ENCODE measurements at places on chromosomes 11 and 22. TPM values are rescaled to one million over a fixed set of nuclear protein-coding genes. Genes with fewer than 3 reads are reported as not detected.

DNA sequence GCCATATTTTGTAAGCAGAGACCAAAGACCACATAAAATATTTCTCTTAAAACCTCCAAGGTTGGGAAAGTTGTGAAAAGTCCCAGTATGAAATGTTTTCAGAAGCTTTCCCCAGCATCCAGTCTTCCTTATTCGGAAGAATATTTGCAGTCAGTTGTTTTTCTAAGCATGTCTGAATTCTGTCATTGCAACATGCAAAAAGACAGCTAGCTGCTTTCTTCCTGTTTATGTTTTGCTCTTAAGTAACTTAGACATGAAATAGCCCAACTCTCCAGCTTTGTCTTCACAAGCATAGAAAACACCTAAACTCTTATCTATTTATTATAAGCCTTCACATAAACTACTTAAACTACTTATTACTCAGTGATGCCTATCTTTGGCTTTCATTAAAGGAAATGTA, 57.9 kb upstream of the MMP13 start:
- DNase-seq = no peak

DNA sequence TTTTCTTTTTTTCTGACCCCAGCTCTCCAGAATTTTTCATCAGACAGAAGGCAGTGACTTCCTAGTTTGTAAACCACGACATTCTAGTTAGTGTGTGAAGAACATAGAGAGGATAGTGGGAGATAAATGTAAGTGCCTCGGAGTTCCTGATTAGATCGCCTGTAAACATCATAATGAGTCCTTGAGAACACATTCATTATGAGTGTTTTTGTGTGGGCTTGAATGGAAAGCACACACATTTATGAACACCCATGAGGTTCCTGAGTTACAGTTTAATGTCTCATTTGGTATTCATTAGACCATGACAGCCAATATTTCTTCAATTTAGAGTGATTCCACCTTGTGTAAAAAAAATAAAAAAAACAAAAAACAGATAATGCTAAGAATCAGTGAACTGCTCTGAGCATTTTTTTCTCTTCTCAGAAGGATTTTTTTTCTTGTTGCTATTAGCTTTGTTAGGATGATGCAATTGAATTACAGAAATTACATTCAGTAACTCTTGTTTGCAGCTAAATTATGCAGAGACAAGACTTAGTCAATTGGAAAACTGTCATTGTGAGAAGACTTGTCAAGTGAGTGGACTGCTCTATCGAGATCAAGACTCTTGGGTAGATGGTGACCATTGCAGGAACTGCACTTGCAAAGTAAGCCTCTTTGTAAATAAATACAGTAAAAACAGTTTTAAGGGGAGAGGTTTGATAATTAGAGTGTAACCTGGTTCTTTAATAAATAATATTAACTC, 257.6 kb downstream of the NELL1 start:
- no peak for DNase-seq

DNA sequence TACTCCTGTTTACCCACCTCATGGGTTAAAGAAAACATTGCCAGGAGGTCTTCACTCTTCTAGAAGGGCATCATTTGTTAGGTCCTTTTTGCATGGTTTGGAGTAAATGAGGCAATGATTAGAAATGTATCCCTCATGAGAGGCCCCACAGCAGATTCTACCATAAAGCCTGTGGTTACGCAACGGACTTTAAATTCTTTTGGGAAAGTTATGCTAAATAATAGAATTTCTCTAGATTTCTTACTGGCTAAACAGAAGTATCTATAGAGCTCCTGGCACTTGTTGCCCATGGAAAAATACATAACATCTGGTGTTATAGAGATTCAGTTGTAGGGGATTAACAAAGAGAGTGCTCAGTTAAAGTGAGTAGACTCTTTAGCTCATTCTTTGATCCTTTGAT, 15.1 kb upstream of the ATXN10 start:
- DNase-seq = peak; percentile 43

DNA sequence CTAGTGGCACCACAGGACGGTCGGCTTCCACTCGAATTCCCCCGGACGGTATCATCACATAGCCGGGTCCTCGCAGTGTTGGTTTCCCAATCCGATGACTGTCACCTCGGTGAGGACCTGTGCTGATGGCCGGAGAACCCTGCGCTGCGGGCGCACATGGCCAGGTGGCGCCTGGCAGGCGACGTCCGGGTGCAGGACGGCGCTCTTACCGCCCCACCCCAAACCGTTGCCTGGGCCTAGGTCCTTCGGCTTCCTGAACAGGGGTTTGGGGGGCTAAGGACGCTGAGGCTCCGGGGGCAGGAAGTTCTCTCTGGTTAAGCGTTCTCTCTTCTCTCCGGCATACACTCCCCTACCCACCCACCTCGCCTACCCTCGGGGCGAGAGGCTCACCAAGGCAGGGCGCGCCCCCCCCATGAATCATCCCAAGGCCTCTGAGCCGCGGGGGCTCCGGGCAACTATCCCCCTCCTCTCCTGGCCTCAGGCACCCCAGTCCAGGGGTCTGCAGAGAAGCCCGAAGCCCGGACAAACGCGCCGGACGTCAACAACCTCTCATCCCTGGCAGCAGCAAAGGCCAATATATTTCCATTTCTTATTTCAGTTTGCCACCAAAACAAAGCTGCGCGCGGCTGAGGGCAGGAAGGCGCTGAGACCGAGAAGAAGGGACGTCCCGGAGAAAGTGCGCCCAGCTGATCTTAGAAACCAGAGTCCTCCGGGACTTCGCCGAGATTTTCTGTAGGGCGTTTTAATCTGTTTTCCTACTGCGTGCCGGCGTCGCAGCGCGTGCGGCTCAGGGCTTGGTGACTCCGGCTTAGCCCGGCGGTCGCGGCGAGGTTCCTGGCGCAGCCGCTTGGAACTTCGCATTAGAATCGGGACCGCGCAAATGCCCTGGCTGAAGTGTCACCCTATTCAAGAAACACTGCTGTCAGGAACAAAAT, 5.6 kb downstream of the ALX4 start:
- DNase-seq = no peak

- DNase-seq = no peak
Observed at GRCh38 chr22:44661070-44661469, 40.9 kb upstream of the PRR5 start.

DNA sequence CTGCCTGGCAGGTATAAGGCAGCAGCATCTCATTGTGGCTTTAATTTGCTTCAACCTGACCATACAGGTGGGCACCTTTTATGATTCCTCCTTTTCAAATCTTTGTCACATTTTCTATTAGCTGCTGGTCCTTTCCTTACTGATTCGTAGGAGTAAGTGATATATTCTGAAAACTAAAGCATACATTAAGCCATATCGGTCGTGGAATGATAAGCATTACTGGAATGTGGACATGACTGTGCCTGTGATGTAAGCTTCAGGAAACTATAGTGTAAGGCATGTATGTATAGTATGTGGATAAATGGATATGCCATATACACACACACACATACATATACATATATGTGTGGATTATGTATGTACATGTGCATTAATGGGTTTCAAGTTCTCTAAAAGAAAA, 20.8 kb downstream of the YPEL1 start:
- no peak for DNase-seq

DNA sequence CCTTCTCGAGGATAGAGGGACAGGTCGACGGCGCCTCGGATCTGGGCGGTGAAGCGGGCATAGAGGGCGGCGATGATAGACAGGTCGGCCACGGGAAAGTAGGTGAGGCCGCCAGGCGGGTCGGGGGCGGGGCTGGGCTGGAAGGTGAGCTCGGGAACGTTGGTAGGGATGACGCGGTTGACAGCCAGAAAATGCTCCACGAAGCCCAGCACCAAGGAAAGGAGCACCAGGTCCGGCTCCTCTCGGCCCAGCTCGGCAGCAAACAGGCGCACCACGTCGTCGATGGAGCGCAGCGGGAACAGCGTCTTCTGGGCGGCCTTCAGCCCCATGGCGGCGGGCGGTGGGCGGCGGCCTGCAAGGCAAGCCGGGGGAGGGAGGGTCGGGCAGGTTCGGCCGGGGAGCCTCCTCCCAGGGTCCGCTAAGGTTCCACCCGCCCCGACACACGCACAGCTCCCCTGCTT, 540 bp downstream of the MEN1 start:
- DNase-seq = no peak

DNA sequence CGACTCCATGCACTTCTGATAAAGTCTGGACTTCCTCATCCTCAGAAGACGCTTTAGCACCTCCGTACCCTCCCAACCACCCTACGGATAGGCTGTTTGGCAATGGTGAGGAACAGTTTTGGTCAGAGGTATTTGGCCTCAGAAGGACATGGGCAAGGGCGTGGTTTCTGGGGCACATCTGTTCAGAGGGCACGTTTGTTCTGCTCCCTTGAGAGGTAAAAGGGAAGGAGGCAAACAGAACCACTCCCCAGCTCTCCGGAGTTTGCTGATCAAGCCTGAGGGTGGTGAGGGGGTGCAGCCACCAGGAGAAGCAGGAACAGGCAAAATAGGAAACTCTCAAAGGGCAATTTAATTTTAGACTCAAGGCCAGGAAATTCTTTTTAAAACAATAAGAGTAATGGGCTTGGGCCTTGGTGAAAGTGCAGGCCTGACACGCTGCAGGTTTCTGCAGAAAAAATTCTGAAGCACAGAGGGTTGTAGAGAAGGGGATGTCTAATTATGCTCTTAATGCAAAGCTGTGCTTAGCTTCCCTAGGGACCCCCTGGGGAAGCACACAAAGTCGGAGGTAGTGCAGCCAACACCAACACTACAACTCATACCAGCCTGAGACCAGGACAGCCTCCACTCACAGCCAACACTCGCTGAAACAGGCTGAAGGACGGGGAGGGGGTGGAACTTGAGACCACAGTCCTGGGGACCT, 23.3 kb downstream of the ETS1 start:
- DNase-seq = no peak

- DNase-seq = no peak
Observed at GRCh38 chr11:64721359-64721699, 1.7 kb downstream of the NRXN2 start.

OR5L1 gene
- total RNA-seq = not detected

CST6 gene
- total RNA-seq = not detected

BCO2 gene
- 0.38 TPM for total RNA-seq

TCN2 gene
- not detected for total RNA-seq

ABCC8 gene
- total RNA-seq = not detected

ANKK1 gene
- total RNA-seq = not detected

MYO18B gene
- 0.04 TPM for total RNA-seq

C22orf23 gene
- 0.32 TPM for total RNA-seq

Measured in HepG2 (cell line).